ENCODE measurements at places on chromosomes 13 and 19. TPM values are rescaled to one million over a fixed set of nuclear protein-coding genes. Genes with fewer than 3 reads are reported as not detected.

GRCh38 chr19:49727217-49728030 is 35.7 kb downstream of the TSKS start:
- DNase-seq: no peak

GRCh38 chr19:16088351-16089009 is 12.2 kb downstream of the TPM4 start:
- no peak for DNase-seq

PCDH17 gene
- total RNA-seq: not detected

GRCh38 chr19:43501661-43502418 is 2.7 kb downstream of the PHLDB3 start:
- DNase-seq: no peak

ACP7 gene
- not detected for total RNA-seq

C19orf81 gene
- not detected for total RNA-seq

- DNase-seq: no peak
These were observed 2.5 kb downstream of the SSC5D start for GRCh38 chr19:55490478-55491432.

KLK1 gene
- total RNA-seq: not detected

- peak; percentile 44 for DNase-seq
These were observed 107.2 kb downstream of the FNDC3A start for GRCh38 chr13:49082653-49083536.

DNA sequence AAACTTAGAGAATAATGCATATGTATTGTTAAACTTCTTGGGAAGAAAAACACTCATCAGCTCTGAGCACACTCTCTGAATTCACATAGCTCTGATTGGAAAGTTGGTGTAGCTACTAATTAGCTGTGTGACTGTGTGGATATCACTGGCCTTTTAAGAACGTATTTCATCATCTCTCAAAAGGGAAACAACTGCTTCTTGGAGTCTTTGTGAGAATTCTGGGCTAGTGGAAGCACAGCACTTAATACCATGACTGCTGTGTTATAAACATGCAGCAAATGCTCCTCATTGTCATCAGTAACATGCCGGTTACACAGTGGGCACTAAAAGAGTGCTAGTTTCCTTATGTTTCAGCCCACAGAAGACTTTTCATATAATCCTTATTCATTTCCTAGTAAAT is 220.9 kb upstream of the CSNK1A1L start:
- DNase-seq: no peak

ACER1 gene
- not detected for total RNA-seq

DNA sequence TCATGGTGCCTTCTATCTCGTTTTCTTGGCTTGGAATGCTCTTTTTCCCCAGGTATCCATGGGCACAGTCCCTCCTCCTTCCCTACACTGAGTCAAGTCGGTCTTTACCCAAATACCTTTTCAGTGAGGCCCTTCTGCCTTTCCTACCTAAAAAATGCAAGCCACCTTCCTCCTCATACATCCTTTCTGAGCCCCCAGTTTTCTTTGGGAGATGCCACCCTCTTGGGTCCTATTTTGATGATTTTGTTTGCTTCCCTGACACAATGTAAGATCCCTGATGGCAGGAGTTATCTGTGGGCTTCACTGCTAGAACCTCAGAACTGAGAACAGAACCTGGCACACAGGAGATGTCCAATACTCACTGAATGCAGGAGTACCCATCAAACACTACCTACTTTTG is 22.3 kb downstream of the NLRP13 start:
- DNase-seq: no peak

DNA sequence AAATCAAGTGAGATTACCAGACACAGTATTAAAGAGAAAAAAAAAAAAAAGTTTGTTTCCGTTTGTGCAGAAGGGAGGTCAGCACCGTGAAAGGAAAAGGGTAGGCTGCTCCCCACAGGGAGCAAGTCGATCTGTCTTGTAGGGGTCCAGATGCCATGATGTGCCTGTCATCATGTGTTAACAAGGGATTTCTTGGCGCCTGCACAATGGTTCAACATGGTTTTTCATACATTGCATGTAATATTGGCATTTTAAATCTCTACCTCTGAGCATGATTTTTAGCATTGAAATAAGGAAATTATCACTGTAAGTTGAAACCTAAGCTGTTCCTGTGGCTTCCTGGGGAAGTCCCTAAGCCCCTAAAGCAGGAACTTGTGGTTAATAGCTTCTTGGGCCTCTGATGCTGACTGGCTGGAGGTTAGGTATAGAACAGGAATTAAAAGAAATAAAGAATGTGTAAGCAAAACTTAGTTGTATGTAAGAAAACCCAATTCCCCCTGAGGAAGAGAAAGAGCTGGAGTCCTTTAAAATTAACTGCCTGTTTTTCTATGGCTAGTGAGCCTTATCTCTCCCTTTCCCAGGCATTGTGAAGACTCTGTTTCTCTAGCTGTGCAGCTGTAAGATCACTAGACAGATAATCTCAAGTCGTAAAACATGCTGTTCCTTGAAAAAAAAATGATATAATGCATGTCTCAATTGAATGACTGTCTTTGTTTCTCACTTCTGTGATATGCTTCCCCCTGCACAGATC is 7.4 kb upstream of the FCGBP start:
- DNase-seq: no peak

RFPL4A gene
- total RNA-seq: not detected

Measured in SJSA1 (cell line).